ENCODE measurements at places on chromosomes 5 and 9. TPM values are rescaled to one million over a fixed set of nuclear protein-coding genes. Genes with fewer than 3 reads are reported as not detected.

CDX1 gene
- total RNA-seq = not detected

COL23A1 gene
- total RNA-seq = 0.36 TPM

PCDHGA9 gene
- total RNA-seq = 8.2 TPM

PCAT7 gene
- total RNA-seq = 0.18 TPM

ANKRD18B gene
- not detected for total RNA-seq

NUTM2F gene
- not detected for total RNA-seq

ADRB2 gene
- total RNA-seq = 2.2 TPM

DIPK1B gene
- total RNA-seq = 13.6 TPM

DNA sequence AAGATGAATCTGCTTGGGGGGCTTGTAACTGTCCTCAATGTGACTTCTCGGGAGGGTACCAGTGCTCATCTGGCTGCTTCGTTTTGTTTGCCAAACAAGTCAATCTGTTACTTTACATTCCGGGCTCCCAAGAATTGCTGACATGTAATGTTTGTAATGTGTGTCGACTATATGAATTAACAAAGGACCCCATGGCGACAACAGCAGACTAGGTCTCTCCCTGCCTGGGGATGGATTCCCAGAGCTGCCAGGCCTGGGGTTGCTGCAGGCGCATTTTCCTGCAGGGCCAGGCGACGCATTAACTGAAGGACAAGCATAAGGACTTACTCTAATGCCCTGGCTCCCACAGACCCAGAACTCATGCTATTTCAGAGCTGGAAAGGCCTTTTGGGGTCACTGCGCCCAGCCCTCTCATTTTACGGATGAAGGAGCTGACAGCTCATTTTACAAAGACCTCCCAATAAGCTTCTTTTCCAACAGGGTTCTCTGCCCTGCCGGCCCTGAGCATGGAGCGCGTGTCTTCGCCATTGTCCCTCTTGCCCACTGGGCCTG lies 214.8 kb downstream of the TTLL11 start:
- H3K27ac ChIP-seq = no peak overlapping the region
- DNase-seq = no peak
- no peak overlapping the region for H3K4me3 ChIP-seq
- H3K36me3 ChIP-seq = no peaks in the 10 kb centered on the region
- no peaks in the 10 kb centered on the region for H3K4me1 ChIP-seq

- no peak overlapping the region for H3K4me3 ChIP-seq
- no peak for DNase-seq
- no peaks in the 10 kb centered on the region for H3K27me3 ChIP-seq
Observed at GRCh38 chr9:99850736-99851499, 29.2 kb downstream of the NR4A3 start.

DNA sequence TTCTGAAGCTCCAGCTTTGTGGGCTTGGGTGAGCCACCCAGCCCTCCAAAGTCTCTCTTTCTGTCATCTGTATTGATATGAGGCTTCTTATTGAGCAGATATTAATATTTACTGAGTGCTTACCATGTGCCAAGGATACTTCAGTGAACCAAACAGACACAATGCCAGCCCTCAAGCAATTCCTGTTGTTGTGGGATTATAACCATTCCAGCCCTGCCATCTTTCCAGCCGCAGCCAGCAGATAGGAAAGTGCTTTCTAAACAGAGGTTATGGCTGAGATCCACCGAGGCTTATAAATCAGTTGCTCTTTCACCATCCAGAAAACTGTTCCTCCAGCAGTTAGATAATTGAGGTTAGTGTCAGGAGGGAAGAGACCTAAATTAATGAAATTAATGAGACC lies 137.7 kb upstream of the ALDH1B1 start:
- no peak for DNase-seq
- H3K4me3 ChIP-seq = no peak overlapping the region
- H3K27ac ChIP-seq = no peak overlapping the region
- H3K36me3 ChIP-seq = no peaks in the 10 kb centered on the region
- no peaks in the 10 kb centered on the region for H3K27me3 ChIP-seq
- no peaks in the 10 kb centered on the region for H3K4me1 ChIP-seq

DNA sequence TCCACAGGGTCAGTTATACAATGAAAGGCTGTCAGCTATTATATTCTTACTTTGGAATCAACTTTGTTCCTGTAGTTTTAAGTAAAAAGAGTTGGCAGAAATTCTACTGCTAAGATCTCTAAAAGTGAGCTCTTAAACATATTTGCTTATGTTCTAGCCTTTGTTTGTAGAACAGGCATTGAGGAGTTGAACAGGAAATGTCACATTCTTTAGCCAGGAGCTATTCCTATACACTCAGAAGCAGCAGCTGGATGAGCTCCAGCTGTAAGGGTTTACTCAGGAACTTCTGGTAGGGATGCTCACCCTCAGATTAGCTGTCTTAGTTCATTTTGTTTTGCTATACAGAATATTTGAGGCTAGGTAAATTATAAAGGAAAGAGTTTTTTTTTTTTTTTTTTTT lies 22.4 kb upstream of the SPINK14 start:
- no peak for DNase-seq
- no peaks in the 10 kb centered on the region for H3K27me3 ChIP-seq
- H3K4me3 ChIP-seq = no peak overlapping the region
- H3K27ac ChIP-seq = no peak overlapping the region

- H3K36me3 ChIP-seq = no peaks in the 10 kb centered on the region
- H3K27ac ChIP-seq = no peak overlapping the region
- DNase-seq = no peak
Observed at GRCh38 chr5:121188849-121189248, 662.8 kb upstream of the FTMT start.

DNA sequence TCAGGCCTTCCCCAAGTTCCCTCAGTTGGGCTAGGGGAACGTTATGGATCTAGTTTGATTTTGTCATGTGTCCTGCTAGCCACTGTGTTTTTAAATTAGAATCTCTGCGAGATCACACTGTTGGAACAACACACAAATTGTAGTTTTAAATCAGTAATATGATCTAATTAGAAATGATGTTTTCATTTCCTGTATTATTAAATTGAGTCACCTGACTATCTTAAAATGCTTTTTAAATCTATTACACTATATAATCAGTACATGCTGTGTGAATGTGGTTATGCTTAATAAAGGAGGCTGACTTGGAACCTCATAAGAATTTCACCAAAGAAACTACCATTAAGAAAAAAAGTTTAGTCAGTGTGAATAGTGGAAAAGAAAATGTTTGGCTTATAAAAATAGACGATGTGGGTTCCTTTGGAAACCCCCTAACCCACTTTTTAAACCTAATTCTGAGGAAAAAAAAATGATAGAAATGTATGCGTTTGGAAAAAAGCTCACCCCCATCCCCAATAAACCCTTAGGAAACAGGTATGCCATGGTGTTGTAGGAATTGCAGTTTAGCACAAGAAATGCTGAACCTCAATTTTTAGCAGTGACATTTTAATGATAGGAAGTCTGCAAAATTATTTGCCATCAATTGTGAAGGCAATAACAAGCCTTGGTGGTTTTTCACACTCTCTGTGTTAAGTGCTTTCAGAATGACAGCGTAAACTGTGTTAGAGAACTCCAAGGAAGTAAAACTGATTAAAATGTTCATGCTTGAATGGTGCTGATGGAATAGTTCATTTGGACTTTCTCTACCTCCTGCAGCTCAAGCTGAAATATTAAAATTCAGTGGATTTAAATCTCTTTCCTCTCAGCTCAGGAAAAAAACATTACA lies 59.0 kb downstream of the TLE4 start:
- no peak overlapping the region for H3K27ac ChIP-seq
- no peaks in the 10 kb centered on the region for H3K4me1 ChIP-seq
- no peaks in the 10 kb centered on the region for H3K27me3 ChIP-seq
- H3K36me3 ChIP-seq = no peaks in the 10 kb centered on the region
- H3K4me3 ChIP-seq = no peak overlapping the region
- DNase-seq = no peak

DNA sequence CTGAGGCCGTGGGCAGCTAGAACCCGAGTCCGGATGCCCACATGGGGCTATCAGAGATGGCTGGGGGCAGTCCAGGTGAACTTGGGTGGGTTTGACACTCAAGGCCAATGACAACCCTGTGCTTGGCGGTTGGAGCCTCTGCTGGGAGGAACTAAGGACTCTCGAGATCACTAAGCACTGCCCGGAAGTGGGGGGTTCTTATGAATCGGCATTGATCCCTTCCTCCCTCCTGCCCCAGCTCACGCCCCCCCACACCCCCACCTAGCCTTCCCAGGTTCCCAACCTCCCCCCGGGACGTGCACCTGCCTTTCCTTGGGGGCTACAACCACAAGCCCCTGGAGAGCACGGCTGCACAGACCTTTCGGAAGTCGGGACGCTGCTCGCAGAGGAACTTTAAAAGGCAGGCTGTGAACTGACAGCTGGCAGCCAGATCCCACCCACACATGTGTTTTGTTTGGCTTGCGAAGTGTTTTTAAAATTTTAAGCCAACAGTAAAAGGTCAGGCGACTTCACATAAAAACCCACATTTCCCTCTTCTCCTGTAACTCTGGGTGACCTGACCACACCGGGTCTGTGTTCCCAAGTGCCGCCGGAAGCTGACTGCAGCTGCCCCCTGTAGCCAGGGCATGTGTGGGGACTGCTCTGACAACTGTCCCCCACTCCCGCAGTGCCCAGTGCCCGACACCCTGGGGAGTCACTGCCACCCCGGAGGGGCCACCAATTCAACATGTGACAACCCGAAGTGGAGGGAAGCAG lies 5.1 kb upstream of the RALGDS start:
- H3K27ac ChIP-seq = no peak overlapping the region
- no peaks in the 10 kb centered on the region for H3K27me3 ChIP-seq
- no peaks in the 10 kb centered on the region for H3K36me3 ChIP-seq
- DNase-seq = no peak
- H3K4me1 ChIP-seq = no peaks in the 10 kb centered on the region

DNA sequence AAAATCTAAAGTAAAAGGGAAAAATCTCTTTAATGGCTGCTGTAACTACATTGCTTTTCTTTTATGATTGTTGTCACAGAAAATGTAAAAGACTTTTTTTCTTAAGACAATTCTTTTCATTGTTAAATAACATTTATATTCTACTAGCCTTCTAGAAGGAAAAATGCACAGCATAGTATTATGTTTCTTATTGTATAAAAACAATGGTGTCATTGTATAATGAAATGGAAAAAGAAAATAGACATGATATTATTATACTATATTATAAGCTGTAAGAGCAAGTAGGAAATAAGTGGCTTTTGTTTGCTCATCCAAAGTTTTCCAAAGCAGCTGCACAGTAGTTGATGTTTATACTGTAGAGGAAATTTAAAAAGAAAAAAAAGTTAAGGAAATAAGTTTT lies 1021.7 kb downstream of the EFNA5 start:
- no peak for DNase-seq
- H3K4me3 ChIP-seq = no peak overlapping the region
- H3K36me3 ChIP-seq = no peaks in the 10 kb centered on the region

GRCh38 chr9:25212361-25212760 lies 465.9 kb downstream of the TUSC1 start:
- DNase-seq = no peak
- no peaks in the 10 kb centered on the region for H3K36me3 ChIP-seq
- no peaks in the 10 kb centered on the region for H3K4me1 ChIP-seq
- H3K27ac ChIP-seq = no peak overlapping the region
- H3K4me3 ChIP-seq = no peak overlapping the region

DNA sequence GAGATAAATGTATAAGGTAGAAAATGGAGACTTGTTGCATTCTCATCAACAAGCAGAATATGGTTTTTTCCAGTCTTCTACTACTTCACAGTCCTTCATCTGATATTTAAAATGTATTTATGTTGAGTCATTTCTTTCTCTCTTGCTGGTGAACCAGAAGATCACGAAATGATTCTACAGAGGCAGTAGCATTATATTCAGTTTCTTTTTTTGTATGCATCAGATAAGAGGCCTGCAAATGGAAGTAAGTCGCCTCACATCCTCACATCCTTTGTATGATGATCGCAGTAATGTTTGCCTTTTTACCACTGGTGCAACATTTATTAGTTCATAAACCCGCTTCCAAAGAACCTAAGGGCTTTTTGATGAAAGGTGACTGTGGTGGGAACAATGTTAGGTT lies 22.1 kb upstream of the IL13 start:
- no peaks in the 10 kb centered on the region for H3K27me3 ChIP-seq

DNA sequence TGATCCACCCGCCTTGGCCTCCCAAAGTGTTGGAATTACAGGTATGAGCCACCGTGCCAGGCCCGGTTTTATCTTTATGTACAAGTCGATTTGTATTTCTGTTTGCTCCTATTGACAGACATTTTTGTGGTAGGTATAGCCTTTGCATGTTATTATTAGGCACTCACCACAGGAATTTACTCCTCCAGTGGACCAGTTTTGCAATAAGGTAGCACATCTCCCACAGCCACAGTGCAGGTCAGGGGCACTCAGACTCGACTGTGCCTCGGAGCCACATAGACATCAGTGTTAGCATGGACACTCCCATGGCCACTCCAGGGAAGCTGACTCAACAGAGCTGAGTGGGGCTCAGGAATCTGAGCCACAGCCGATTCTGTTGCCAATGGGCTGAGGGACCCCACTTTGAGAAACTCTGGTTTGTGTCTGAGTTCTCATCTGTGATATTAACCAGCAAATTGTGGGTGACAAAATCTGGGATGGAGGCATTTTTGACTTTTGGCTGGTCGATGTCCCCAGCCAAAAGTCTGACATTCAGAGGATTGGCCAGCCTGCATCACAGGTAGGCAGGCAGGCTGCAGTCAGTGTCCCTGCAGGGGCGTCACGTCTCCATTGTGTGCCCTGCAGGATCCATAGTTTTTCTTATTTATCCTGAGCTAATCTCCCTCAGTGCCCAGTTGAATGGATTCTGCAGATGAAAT lies 15.0 kb upstream of the SHB start:
- no peaks in the 10 kb centered on the region for H3K27me3 ChIP-seq
- H3K36me3 ChIP-seq = no peaks in the 10 kb centered on the region
- H3K27ac ChIP-seq = no peak overlapping the region
- DNase-seq = no peak
- no peak overlapping the region for H3K4me3 ChIP-seq

DNA sequence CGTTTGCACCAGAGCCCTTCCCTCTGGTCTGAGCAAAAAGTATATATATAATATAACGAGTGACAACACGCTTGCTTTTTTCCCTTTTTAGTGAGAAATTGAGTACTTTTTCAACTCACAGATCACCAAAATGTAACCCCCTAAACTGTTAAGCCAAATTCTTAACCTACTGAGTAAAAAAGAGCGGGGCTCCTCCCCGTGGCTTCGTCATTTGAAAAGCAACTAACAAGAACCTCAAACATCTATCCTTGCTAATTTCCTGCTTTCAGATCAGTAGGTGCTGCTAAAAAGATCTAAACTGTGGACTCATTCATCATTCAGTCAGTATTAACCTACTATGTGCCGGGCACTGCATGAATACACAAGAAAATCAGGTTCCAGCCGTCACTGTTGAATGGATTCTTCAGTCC lies 1.0 kb upstream of the PTBP3 start:
- no peak overlapping the region for H3K27ac ChIP-seq
- no peaks in the 10 kb centered on the region for H3K36me3 ChIP-seq
- H3K4me3 ChIP-seq = peak overlapping the region; percentile 46
- no peaks in the 10 kb centered on the region for H3K27me3 ChIP-seq
- no peak for DNase-seq

GRCh38 chr5:122951658-122952057 lies 84.9 kb downstream of the PPIC start:
- no peak overlapping the region for H3K4me3 ChIP-seq
- H3K36me3 ChIP-seq = peaks cover 5% of the 10 kb centered on the region
- DNase-seq = no peak
- H3K27ac ChIP-seq = no peak overlapping the region
- no peaks in the 10 kb centered on the region for H3K4me1 ChIP-seq
- H3K27me3 ChIP-seq = no peaks in the 10 kb centered on the region

Data from aorta (tissue), 5 donors.